ENCODE measurements at places on chromosomes 11 and 22.

DNA sequence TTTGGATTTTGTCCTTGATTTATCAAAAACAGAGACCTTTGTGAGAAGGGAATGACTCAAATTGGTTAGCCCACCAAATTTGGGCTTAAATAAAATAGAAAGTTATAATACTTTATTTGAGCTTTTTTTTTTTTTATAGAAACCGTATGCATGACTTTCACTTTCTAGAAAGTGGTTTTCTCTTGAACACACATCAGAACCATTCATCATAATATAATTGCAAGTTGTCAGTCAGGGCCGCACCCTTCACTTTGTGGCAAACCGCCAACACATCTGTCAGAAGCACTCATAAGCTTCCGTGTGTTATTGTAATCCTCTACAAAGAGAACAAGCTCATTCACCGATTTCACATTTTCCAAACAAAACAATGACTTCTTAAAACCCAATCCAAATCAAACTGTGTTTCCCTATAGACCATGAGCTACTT, 76.1 kb downstream of the SOX6 start:
- no peak overlapping the region for H3K4me3 ChIP-seq
- H3K4me1 ChIP-seq: no peaks in the 10 kb centered on the region
- no peak overlapping the region for H3K27ac ChIP-seq
- no peaks in the 10 kb centered on the region for H3K27me3 ChIP-seq
- peak; percentile 25 for DNase-seq

DNA sequence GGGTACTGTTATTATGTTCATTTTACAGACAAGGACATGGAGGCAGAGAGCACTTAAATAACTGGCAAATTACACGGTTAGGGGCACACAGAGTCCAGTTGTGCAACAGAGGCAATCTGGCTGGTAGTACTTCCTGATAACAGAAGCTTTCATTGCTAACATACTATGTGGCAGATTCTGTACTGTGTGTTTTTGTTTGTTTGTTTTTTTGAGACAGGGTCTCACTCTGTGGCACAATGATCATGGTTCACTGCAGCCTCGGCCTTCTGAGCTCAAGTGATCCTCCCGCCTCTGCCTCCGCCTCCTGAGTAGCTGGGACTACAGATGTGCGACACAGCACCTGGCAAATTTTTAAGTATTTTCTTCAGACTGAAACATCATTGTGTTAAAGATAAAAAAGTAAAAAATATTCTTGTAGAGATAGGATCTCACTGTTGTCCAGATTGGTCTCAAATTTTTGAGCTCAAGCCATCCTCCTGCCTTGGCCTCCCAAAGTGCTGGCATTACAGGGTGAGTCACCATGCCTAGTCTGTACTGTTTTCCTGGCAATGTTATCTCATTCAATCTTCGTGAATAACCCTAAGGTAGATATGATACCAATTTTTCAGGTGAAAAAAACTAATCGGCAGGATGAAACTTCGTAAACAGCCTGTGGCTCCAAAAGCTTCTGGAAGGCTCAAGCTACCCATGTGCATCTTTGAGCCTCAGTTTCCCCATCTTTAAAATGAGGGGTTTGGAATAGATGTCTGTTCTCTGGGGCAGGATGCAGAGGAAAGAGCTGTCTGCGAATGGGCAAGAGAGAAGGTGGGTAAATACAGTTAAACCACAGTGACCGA, 921 bp upstream of the NUCB2 start:
- peaks cover 18% of the 10 kb centered on the region for H3K27me3 ChIP-seq
- peak overlapping the region; percentile 82 for H3K4me3 ChIP-seq
- no peak for DNase-seq
- peak overlapping the region; percentile 93 for H3K27ac ChIP-seq
- H3K4me1 ChIP-seq: peaks cover 47% of the 10 kb centered on the region
- peaks cover 8% of the 10 kb centered on the region for H3K36me3 ChIP-seq

- H3K4me3 ChIP-seq: no peak overlapping the region
- H3K27ac ChIP-seq: no peak overlapping the region
- DNase-seq: no peak
- peaks cover 5% of the 10 kb centered on the region for H3K4me1 ChIP-seq
Observed at GRCh38 chr11:117900720-117901440, 24.4 kb upstream of the FXYD6 start.

DNA sequence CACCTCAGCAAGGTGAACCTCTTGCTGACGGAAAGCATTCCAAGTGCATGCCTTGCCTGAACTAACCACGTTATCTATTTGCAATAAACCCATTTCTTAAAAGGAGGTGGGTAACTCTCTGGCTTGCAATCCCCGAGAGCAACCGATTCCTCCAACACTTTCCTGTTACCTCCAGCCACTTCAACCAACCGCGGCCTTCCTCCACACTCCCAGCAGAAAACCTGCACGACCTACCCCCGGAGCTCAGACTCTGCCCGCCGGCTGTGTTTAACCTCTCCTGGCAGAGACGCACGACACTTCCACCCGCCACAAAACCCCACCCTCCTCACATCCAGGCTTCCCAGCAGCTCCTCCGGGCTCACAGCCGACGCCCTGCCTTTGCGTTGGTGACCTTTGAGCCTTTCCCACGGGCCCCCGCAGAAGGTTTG, 708 bp downstream of the SCO2 start:
- H3K36me3 ChIP-seq: peaks cover 14% of the 10 kb centered on the region
- peaks cover 37% of the 10 kb centered on the region for H3K4me1 ChIP-seq
- H3K27ac ChIP-seq: peak overlapping the region; percentile 95
- DNase-seq: no peak
- no peaks in the 10 kb centered on the region for H3K27me3 ChIP-seq
- peak overlapping the region; percentile 88 for H3K4me3 ChIP-seq

- H3K4me3 ChIP-seq: no peak overlapping the region
- peak overlapping the region; percentile 73 for H3K27ac ChIP-seq
- H3K4me1 ChIP-seq: peaks cover 4% of the 10 kb centered on the region
- DNase-seq: no peak
Observed at GRCh38 chr11:31826536-31827438, 15.7 kb upstream of the PAX6 start.

GRCh38 chr22:37498289-37498909, 12.2 kb upstream of the MFNG start:
- H3K4me1 ChIP-seq: peaks cover 23% of the 10 kb centered on the region
- H3K27ac ChIP-seq: no peak overlapping the region
- H3K36me3 ChIP-seq: no peaks in the 10 kb centered on the region
- peaks cover 79% of the 10 kb centered on the region for H3K27me3 ChIP-seq
- H3K4me3 ChIP-seq: no peak overlapping the region
- peak; percentile 83 for DNase-seq

DNA sequence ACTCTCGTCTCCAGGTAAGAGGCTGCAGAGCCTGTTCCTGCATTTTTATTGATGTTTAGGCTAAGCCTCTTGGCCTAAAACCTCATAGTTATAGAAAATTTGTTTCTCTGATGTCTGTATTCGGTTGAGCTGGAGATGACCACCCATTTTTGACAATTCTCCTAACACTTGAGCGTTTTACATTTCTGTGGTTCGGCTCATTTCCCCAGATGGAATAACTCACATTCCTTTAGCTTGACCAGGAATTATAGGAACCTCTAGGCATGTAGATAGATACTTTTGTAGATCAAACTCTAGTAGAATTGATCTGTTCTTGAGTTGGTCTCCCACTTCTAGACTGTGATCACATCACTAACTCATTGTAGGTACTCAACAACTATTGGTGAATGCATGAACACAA, 172.6 kb upstream of the CADM1 start:
- no peak overlapping the region for H3K4me3 ChIP-seq
- no peak for DNase-seq
- no peak overlapping the region for H3K27ac ChIP-seq
- no peaks in the 10 kb centered on the region for H3K27me3 ChIP-seq
- no peaks in the 10 kb centered on the region for H3K36me3 ChIP-seq
- no peaks in the 10 kb centered on the region for H3K4me1 ChIP-seq

DNA sequence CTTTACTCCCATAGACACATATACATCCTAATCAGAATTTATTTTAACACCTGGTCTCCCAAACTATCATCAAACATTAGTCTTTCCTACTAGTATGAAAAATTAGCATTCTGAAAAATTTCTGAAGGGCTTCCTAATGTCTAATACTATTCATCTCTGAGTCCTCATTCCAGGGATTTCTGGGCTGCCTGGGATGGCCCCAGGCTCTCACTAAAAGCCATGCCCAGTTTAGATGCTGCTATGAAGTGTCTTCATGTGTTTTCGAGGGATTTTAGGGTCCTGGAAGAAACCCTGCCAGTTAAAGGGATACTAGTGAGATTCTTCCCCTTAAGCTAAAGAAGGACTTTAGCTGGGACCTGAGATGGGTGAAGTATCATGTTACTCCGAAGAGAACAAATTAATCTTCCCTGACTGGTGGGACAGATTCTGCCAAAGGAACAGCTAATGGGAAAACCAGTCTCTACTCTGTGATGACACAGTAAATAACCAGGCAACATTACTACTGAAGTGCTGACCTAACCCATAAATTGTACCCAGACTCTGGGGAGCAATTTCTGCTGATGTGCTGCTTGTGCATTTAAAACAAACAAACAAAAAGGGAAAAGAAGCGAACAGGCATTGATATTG, 342.6 kb downstream of the SOX6 start:
- no peak overlapping the region for H3K4me3 ChIP-seq
- H3K27me3 ChIP-seq: no peaks in the 10 kb centered on the region
- no peaks in the 10 kb centered on the region for H3K36me3 ChIP-seq
- H3K27ac ChIP-seq: no peak overlapping the region
- DNase-seq: no peak
- no peaks in the 10 kb centered on the region for H3K4me1 ChIP-seq

DNA sequence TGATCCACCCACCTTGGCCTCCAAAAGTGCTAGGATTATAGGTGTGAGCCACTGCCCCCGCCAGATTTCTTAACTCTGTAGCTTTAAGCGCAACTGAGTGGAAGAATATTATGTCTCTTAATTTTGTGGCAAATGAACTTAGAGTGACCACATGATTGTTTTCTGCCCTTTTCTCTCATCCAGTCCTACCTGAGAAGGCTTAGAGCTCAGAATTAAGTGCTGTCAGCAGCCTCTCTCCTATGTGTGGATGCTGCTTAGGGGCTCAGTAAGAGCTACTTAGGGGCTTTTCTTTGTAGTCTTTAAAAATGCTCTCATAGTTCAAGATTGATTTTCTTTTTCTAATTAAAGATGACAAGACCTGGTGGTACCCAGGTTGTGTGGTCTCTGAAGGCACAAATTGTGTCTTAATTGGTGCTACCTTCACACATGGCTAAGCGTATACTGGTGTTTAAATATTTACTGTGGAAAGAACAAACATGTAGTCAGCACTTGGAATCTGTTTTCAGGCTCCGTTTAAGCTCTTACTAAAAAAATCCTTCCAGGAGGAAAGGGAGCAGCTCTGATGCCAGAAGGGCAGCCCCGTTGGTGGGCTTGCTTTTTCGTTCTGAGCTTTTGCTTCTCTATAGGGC, 59.3 kb downstream of the DEPDC5 start:
- H3K27ac ChIP-seq: no peak overlapping the region
- DNase-seq: no peak
- no peak overlapping the region for H3K4me3 ChIP-seq
- H3K4me1 ChIP-seq: no peaks in the 10 kb centered on the region
- H3K27me3 ChIP-seq: no peaks in the 10 kb centered on the region
- peaks cover 45% of the 10 kb centered on the region for H3K36me3 ChIP-seq

DNA sequence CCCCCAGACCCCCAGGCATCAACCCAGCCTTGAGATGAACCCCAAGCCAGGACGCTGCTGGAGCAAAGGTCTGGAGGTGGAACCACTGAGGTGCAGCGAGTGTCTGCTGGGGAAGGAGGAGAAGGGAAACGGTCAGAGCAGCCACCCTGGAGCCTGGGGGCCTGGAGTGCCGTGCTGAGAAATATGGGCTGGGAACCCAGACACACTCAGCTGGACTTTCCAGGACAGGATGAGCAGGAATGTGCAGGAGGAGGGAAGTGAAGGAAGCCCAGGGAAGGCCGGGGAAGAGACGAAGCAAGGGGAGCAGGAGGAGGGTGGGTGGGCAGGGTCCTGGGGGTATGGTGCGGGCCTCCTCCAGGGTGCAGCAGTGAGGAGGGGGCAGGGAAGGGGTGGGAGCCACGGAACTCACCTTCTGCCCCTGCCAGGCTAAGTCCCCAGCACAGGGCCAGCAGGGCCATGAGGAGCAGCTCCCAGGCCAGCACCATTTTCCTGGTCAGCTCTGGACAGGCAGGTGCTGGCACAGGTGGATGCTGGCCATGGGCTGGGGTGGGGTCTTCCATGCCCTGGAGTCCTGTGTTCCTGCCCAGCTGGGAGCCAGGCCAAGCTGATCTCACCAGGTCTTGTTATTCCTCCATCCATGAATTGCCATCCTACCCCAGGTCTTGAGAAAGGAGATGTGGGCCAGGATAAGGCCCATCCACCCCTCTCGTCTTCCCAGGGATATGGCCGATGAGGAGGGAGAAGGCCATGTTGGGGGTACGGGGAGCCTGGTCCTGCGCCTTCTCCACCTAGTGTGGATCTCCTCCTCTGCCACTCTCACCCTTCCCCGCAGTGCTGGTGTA, 40.0 kb downstream of the CSF2RB start:
- H3K36me3 ChIP-seq: peaks cover 1% of the 10 kb centered on the region
- no peak overlapping the region for H3K27ac ChIP-seq
- DNase-seq: no peak

- peaks cover 33% of the 10 kb centered on the region for H3K27me3 ChIP-seq
- H3K27ac ChIP-seq: no peak overlapping the region
- H3K4me1 ChIP-seq: peaks cover 10% of the 10 kb centered on the region
- no peak overlapping the region for H3K4me3 ChIP-seq
- no peaks in the 10 kb centered on the region for H3K36me3 ChIP-seq
Observed at GRCh38 chr22:49996518-49997250, 15.9 kb downstream of the IL17REL start.

DNA sequence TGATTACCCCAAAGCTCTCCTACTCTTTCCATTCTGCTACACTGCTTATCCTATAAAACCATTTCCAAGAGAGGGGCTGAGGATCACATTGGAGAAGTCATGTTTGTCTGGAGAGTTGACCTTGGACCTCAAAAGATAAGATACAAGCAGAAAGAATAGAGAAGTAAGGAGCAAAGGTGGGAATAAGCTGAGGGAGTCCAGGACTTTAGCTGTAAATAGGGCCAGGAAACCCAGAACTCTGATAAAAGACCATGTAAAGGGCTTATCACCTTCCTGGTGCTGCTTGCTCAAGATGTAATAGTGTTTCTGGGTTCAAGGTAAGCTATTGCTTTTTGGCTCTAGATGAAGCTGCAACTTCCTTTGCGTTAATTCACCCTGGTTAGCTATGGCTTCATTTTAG, 32.8 kb upstream of the CCDC90B start:
- no peak overlapping the region for H3K27ac ChIP-seq
- no peaks in the 10 kb centered on the region for H3K4me1 ChIP-seq
- H3K4me3 ChIP-seq: no peak overlapping the region
- H3K27me3 ChIP-seq: peaks cover 4% of the 10 kb centered on the region

All from activated naive CD4-positive, alpha-beta T cell treated with anti-CD3 and anti-CD28 coated beads, Interleukin-2, amount 10 ng/mL, durations not matched to agents 7 days and 5 days (primary cell).